ENCODE measurements at places on chromosomes 4 and X.

DNA sequence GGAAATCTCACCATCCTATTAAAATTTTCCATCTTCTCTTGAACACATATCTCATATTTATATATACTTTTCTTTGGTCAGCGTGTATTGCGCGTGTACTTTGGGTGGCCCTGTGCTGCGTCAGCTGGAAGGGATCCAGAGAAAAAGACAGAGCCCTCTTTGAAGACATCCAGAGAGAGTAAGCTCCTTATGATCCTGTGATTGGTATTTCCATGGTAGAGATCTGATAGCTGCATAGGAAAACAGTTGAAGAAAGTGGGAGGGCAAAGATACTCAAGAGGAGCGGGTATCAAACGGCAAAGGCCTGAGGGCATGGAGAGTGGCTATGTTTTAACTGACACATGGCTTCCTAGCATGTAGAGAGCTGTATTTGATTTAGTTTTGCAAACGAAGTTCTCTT is 4.4 kb upstream of the HPGD start:
- DNase-seq = no peak

- DNase-seq = no peak
Measured at GRCh38 chr4:113248320-113248719, 198.9 kb downstream of the ANK2 start.

DNA sequence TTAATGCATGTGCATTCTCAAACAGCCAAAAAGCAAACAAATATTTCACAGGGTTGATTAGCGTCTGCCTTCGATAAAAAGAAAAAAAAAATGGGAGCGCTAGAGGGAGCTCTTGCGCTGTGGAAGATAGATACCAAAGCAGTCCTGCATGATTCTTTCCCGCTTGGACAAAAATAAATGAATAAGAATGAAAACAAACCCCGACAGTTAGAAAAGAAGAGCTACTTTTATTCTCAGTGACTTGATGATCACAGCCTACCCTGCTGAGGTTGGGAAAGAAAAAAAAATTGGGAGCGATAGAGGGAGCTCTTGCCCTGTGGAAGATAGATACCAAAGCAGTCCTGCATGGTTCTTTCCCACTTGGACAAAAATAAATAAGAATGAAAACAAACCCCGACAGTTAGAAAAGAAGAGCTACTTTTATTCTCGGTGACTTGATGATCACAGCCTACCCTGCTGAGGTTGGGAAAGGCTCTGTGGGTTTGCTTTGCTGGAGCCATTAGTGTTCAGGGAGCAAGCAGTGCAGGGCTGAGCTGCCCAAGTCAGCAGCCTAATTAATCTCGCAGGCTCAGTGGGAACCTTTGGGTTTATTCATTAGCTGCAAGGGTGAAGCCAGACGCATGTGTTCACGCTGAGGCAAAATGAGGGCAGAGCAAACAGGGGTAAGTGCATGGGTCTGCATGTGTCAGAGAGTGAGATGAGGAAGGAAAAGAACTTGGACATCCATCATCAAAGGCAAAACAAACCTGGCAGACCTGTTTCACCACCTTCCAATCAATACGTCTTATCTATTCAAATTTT is 249.3 kb upstream of the PRKX start:
- DNase-seq = peak; percentile 41

DNA sequence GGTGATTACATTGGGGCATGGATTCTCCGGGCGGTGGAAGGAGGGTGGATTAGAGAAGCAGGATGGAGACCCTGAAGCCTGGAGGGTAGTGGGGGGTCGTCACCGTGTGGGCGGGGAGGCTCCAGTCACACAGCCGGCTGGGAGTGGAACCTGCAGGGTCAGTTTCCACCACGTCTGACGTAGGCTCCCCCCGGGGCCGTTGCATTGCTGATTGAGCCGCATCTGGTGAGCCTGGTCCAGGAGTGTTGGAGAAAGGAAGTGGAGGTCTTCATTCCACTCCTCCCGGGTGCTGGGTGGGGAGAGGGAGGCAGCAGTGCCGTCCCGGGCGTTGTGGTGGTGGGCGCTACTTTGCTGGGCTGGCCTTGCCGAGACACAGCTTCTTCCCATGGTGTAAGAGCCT is 28.1 kb downstream of the TBC1D14 start:
- DNase-seq = no peak

DNA sequence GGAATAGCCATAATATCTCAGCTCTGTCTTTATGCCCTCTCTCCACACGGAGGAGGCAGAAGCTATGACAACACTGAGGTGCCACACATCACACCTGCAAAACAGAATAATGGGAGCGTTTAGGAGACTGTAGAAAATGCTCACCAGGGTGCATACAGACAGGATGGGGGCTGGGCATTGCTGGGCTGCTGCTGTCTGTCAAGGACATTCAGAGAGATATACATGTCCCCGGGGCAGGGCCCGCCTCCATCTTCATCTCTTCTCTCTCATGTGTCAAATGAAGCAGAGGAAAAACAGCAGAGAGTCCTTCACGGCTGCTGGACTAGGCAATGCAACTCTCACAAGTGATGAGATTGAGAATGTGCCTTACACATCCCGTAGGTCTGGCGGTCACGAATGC is 65.3 kb upstream of the DHRSX start:
- DNase-seq = no peak

DNA sequence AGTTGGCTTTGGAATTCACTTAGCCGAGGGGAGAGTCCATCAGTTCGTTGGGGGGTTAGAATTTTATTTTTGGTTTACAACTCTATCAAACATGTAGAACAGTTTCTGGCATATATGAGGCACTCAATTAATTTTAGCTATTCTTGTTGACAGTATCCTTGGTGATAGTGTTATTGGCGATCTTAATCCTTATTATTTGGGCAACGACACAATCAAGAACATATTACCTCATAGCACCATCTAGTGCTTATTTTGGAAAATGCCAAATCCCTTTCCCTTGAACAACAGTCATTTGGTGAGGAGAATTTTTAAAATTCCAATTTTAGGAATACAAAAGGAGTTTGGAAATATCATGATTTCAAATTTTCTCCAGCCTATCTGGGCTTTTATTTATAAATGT is 17.9 kb upstream of the PGRMC1 start:
- DNase-seq = peak; percentile 36
